ENCODE measurements at places on chromosomes 1 and 21.

GRCh38 chr1:36149973-36150295 is 648 bp upstream of the TRAPPC3 start:
- DNase-seq, result no peak

DNA sequence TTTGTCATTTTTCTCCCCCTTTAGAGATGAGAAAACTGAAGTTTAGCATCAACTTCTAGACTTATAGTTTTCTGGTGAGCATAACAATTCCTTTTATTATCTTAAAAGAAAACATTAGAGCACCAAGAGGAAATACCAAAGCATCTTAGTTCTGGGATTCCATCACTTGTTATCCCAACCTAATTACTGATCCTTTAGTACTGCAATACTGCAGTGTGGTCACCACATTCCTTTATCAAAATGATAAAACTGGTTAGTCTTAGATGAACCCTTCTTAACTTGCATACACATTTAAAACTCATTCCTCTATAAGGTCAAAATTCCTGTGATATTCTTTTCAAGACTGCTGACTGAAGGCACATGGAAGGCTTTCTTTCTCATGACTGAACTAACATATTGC is 23.1 kb downstream of the SOD1 start:
- no peak for DNase-seq

DNA sequence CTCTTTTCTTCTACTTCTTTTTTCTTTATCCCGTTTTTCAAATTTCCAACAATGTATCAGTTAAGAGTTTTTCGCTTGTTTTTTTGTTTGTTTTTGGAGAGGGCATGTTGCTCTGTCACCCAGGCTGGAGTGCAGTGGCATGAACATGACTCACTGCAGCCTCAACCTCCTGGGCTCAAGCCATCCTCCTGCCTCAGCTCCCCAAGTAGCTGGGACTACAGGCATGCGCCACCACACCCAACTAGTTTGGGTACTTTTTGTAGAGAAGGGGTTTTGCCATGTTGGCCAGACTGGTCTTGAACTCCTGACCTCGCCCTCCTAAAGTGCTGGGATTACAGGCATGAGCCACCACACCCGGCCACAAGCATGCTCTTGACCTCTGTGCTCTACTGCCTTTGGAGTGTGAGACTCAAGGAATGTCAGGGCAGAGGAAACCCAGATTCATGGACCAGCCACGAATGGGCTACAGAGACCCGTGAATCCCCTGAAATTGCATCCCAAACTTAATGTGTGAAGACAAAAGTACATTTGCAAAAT is 65.1 kb upstream of the HSD17B7 start:
- no peak for DNase-seq

DNA sequence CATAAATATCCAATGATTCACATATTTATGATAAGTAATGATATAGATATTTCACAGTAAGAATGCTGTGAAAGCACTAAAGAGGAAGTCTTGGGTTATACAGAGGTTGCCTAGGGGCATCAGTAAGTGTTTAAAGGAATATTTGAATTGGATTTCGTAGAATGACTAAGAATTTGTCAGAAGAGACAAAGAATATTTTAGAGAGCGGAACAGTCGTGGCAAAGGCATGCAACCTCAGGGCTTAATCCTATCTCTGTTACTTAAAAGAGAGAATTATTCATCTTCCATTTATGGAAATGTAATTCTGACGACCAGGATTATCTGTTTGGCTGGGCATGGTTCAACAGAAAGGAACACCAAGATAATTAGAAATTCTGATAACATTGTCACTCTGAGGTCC is 171.9 kb upstream of the NR5A2 start:
- DNase-seq, result no peak

- peak; percentile 44 for DNase-seq
Measured at GRCh38 chr1:82517586-82517985, 716.9 kb downstream of the ADGRL2 start.

DNA sequence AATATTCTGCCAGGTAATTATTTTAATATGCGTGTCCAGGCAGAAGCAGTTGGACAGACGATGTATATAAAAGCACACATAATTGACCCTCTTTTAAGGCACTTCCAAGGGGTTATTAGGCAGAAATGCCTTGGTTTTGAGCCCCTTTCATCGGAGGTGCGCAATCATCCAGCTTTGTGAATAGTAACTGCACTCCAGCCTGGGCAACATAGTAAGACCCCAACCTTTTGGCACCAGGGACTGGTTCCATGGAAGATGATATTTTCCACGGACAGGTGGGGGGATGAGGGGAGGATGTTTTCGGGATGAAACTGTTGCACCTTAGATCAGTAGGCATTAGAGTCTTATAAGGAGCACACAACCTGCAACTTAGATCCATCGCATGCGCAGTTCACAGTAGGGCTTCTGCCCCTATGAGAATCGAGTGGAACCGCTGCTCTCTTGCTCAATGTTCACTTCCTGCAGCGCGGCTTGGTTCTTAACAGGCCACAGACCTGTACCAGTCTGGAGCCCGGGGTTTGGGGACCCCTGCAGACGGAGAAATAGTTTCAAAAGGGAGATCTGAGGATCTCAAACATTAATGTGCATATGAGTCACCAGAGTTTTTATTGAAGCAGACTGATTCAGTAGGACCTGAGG is 1.8 kb upstream of the MCOLN2 start:
- DNase-seq, result no peak

DNA sequence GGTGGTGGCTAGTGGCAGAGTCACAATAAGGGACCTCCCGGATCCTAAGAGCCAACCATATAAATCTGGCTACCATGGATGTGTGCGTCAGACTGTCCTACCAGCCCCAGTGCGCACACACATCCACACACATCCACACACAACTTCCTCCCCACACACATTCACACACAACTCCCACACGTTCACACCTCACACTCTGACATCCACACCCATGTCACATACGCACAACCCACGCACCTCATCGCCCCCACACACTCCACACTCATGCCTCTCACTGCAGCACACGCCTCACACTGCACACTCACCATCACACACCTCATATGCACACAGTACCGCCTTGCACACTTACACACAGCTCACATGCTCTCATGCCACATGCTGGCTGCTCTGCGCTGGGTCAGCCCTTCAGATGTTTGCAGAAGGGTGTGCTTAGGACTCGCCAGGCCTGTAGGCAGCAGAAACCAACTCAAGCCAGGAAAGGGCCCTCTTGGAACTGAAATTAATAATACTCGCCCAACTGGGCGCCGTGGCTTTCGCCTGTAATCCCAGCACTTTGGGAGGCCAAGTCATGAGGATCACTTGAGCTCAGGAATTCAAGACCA is 3.0 kb downstream of the LDLRAD2 start:
- DNase-seq, result no peak

DNA sequence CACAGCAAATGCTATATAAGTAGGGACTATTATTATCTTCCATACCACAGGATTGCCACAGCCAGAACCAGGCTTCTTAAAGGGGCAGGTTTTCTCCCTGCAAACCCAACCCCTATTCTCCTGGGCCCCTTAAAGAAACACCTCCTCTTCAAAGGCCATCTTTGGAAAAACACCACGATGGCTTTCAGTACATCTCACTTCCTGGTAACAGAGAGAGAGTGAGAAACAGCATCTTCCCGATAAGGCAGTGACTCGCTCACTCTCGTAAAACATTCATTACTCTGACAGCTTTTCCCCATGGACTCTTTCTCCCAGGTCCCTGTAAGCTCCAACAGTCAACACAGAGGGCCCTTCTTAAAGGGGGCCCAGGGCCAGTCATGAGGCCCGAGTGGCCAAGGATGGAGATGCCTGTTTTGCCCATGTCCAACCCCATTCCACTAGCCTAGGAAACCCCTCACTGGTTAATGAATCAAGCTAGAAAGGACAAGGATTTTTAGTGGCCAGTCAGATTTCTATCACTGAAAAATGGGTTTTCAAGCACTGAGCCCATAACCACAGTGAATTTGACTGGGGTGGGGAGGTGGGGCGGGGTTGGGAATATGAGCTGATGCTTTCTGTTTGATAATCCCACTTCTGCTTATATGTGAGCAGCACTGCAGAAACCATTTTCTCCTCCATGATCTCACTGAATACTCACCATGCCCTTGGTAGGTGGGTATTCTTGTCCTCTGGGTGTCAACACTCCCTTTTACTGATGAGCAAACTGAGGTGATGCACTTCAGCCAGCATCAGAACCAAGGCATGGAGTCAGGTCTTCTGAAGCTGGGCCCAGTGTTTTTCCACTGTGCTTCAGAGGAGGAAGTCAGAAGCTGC is 3.6 kb upstream of the NAV1 start:
- DNase-seq, result no peak

DNA sequence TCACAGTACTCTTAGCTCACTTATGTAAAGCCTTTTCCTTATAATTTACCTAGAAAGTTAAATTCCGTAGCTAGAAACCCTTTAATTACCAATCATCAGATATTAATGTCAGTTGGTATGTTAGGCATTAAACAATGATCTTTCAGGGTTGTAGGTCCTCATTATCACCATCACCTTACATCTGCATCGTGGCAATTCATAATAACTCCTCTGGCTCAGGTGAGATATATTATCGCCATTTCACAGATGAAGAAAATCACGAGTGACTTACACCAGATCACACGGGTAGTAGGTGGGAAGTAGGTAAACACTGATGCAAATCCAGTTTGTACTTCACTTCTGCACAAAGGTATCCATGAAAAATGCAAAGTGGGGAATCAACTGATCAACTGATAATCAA is 639 bp downstream of the NUP133 start:
- DNase-seq, result no peak

DNA sequence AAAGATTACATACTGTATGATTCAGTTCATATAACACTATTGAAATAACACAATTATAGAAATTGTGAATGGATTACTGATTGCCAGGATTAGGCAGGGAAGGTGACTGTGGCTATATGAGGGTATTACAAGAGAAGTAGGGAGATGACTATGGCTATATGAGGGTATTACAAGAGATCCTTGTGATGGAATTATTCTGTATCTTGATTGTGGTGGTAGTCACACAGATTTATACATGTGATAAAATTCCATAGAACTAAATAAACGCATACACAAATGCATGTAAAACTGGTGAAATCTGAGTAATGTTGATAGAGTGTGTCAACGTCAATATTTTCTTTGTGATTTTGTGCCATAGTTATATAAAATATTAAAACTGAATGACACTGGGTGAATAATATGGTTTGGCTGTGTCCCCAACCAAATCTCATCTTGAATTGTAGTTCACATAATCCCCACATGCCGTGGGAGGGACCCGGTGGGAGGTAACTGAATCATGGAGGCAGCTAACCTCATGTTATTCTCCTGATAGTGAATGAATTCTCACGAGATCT is 615.6 kb upstream of the PKN2 start:
- no peak for DNase-seq

All from renal pelvis (tissue), 12 donors.